Mesothelial cell of epicardium (in vitro differentiated cells): ENCODE measurements at places on chromosomes 5 and 9.

DNA sequence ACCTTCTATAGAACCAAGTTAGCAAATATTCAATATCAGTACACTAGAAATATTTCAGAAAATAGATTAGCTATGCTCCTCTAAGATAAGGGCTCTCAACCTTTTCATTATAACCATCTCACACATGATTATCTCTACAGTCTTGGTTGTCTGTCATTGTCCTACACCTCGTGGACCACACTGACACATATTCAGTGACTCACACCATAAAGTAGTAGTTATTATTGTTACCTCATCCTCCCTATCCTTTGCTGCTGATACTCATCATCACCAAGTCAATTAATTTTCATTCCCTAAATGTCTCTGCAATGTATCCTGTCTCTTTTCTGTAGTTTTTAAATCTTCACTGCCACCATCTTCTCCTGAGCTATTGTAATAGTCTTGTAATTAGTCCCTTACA, 1309.2 kb upstream of the C9orf72 start:
- no peak for DNase-seq

DNA sequence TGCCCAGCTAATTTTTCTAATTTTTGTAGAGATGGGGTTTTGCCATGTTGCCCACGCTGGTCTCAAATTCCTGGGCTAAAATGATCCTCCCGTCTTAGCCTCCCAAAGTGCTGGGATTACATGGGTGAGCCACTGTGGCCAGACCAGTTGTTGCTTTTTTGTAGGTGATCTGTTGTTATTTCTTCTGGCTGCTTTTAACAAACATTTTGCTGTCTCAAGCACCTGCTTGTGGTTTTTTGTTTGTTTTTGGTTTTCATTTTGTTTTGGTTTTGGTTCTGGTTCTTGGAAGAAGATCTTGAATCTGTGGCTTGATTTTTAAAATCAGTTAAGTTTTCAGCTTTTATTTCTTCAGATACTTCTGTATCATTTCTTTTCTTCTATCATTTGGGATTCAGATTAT, 21.1 kb downstream of the ERCC6L2 start:
- no peak for DNase-seq

DNA sequence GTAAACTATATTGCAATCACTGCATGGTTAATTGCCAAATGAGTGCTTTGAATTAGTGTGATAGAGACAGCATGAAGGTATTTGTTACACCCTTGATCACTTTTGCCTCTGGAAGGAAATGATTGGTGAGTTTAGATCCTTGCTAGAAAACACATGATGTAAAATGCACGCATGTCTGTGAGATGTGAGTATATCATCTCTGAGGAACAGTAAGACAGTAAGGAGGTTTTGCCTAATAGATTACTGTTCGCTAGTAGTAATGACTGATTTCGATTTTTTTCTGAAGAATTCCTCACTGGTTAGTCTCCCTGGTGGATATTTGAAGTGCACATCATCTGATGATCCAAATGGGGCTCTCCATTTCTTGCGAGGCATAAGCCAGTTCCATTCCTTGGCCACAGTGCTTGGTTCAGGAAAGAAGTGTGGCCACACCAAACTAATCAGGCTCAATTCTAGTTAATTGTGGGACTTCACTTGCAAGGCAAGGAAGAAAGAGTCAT, 156.4 kb upstream of the ADRA1B start:
- no peak for DNase-seq

DNA sequence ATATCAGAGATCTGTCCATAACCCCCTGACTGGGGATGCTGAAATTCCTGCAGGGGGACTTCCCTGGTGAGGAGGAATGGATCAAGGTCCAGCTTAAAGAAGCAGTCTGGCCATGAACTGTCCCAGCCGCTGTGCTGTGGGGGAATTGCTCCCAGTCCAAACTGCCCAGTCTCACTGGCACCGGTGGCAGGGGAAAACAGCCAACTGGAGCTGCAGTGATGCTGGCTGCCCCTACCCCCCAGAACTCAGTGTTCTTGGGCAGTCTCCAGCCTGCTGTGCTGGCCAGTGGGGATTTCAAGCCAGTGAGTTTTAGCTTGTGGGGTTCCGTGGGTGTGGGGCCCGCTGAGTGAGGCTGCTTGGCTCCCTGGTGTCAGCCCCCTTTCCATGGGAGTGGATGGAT, 306.5 kb upstream of the RPS23 start:
- DNase-seq: no peak

GRCh38 chr5:112467485-112467884, 48.4 kb upstream of the EPB41L4A start:
- no peak for DNase-seq

- no peak for DNase-seq
These were observed 178.2 kb downstream of the ROR2 start for GRCh38 chr9:91771864-91772263.

DNA sequence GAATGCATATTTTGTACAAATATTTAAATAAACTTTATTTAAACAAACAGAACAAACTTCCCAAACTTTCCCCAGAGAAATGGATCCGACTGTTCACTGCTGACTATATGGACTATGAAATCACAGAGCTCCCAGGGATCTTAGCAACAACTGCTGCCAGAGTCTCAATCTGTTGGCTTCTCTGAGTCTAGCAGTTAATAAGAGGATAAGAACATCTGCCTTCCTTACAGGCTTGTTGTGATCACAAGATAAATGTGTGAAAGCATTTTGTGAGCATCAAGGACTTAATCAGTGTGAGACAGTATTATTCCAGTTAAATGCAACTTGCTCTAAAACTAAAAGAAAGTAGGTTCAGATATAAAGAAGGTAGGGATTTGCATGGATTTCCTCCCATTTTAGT, 31.4 kb upstream of the MYOT start:
- no peak for DNase-seq

DNA sequence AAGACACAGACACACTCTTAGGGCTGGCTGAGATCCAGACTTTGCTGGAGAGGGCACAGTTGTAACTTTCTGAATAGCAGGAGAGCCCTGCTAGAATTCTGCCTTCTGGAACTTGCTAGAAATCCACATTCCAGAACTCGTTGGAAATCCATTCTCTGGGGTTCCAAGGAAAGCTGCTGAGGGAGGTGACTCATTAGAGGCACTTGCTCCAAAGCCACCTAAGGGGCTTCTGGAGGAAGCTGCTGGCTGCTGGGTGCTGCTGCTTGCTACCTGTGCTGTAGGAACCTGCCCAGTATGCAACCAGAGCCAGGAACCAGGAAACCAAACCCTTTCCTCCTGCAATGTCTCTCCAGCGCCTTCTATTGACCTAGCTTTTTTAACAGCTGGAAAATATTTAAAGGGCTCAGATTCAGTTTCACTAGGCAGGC, 4.1 kb upstream of the TLE4 start:
- no peak for DNase-seq

DNA sequence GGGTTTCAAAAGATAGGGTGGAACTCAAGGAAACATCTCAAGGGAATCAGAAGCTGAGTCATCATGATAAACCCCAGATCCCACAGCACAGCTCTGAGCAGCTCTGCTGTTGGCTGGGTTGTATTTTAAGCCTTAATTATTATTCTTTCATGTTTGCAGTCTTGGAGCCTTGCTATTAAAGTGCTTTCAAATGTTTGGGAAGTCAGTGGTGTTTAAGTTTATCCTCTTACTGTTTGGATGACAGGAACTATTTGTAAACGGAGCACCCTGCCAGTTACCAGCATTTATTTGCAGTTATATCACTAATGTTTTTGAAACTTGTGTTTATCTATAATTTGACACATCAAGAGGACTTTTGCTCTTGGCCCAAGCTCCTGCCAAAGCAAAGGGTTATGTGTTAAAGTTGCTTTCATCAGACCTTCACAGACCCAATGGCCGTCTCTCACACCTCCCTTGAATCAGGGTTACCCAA, 141.1 kb upstream of the SPDL1 start:
- DNase-seq: no peak

GRCh38 chr5:151622367-151623088, 31.4 kb upstream of the FAT2 start:
- DNase-seq: no peak

GRCh38 chr9:134171316-134172197, 7.2 kb upstream of the RNU6ATAC start:
- no peak for DNase-seq

GRCh38 chr9:126230692-126231091, 95.9 kb upstream of the MVB12B start:
- DNase-seq: no peak

GRCh38 chr5:139605887-139606286, 42.3 kb upstream of the CXXC5 start:
- DNase-seq: no peak

DNA sequence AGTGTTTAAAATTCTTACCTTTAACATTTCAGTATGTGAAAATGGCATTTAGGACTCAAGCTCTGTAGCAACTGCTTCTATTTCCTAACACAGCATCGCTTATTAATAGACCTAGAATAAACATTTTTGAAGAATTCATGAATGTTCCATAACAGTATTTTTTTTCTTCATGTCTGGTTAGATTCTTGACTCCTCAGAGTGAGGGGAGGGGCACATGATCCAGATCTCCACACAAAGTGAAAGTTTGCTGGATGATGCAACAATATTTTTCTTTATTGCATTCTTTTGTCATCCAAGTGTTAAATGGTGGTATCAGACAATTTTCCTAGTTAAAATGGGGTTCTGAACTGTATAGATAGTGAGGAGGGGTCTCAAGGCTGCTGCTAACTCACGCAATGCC, 130.8 kb upstream of the MAN2A1 start:
- DNase-seq: no peak

DNA sequence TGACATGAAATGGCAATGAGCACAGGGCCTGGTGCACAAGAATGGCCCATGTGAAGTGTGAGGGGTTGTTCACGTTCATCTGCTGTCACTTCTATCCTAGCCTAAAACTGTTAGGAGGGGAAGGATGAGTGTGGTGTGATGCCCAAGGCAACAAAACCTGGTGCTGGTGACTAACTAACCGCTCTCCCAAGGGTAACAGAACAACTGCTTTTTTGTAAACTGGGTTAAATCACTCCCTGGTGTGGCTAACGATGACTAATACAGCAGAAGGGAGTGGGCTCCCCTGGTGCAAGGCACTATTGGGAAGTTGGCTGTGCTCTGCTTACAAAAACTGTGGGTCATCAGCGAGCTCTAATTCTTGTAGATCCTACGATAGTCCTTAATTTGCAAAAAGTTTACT, 103.2 kb upstream of the VCAN start:
- no peak for DNase-seq

DNA sequence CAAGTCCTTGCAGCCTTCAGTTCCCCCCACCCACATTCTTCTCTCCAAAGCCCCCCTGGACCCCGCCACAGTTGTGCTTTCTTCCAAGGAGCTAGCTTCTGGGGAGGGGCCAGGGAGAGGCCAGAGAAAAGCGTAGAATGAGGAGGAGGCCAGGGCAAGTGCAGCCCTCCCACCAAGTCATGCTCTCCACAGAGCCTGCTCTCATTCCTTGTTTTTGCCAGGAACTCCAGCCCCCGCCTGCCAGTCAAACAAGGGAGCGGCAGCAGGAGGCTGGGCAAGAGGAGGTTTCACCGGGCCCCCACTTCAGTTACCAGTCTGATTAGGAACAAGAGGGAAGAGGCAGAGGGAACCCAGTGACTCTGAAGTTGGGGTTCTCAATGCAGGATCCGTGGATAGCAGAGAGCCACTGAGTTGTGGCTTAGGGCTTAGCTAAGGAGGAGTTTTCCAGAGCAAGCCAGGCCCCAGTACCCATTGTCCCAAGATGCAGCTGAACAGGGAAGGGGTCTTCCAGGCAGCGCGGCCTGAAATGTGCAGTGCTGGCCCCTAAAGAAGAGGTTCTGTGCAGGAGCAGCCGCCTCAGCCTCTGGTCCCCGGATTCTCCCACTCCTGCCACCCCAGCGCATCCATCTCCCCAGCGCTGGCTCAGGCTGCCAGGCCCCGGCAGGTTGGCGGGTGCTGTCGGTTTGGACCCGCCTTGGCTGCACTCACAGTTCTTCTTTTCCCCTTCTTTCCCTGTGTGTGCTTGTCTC, 120.6 kb downstream of the DAB2IP start:
- no peak for DNase-seq

DNA sequence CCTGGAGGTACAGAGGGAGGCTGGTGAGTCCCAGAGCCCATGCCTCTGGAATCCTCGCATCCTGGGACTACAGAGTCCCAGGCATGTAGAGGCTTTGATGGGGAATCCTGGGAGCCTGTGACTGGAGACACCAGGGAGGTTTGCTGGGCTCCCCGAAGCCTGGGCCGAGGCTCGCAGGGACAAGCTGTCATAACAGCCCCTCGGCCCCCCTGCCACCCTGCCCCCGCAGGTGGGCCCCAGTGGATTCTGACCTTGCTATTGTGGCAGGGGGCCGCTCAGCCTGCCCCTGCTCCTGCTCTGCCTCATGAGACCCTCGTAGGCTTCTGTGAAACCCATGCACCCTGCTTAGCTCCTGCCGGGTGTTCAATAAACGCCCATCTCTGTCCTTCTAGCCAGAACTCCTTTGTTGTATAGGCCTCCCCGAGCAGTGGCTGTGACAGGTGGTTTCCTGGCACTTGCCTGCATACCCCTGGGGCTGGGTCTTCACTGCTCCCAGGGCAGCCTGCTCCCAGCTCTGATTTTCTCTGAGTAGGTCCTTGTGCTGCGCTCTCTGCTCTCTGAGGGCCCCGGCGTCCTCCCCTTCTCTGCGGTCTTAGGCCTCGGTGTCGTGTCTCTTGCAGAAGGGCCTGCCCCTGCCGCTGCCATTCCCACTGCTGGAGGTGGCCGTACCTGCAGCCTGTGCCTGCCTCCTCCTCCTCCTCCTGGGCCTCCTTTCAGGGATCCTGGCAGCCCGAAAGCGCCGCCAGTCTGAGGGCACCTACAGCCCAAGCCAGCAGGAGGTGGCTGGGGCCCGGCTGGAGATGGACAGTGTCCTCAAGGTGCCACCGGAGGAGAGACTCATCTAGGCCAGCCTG, 20.4 kb downstream of the CRB2 start:
- DNase-seq: no peak

GRCh38 chr5:8317335-8317734, 448.4 kb downstream of the MTRR start:
- DNase-seq: no peak

GRCh38 chr9:116133163-116133562, 20.4 kb upstream of the PAPPA start:
- DNase-seq: no peak

DNA sequence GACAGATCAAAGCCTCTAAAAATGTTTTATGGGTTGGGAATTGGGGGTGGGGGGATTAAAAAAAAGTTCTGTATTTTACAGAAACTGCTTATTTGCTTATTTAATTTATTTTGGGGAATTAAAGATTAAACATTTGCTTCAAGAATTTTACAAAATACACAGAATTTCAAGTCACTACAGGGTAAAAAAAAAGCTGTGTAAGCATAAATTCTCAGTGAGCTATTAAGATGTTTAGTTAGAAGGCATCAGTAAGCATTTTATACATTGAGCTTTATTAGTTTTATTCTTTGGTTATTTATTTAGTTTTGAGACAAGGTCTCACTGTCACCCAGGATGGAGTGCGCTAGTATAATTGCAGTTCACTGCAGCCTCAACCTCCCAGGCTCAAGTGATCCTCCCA, 5.2 kb downstream of the BDP1 start:
- DNase-seq: no peak

- DNase-seq: no peak
These were observed 36.1 kb upstream of the ASS1 start for GRCh38 chr9:130408669-130409068.

- DNase-seq: no peak
These were observed 146.3 kb downstream of the SNX18 start for GRCh38 chr5:54663866-54664265.

- DNase-seq: no peak
These were observed 454.6 kb upstream of the TUSC1 start for GRCh38 chr9:26132746-26133312.
